ENCODE measurements at places on chromosomes 6 and 20. TPM values are rescaled to one million over a fixed set of nuclear protein-coding genes. Genes with fewer than 3 reads are reported as not detected.

Gene HLA-G
- total RNA-seq, result 0.14 TPM

Gene GPX5
- total RNA-seq, result not detected

Gene C6orf58
- not detected for total RNA-seq

Gene CASS4
- total RNA-seq, result 5.9 TPM

Gene RXRB
- total RNA-seq, result 49.7 TPM

Gene CYB5R4
- total RNA-seq, result 24.6 TPM

Gene CPXM1
- total RNA-seq, result 0.12 TPM

Gene POLR3F
- 8.0 TPM for total RNA-seq

Gene PDE10A
- not detected for total RNA-seq

Gene APOBEC2
- not detected for total RNA-seq

Gene TFAP2A
- not detected for total RNA-seq

Gene BTN1A1
- not detected for total RNA-seq

Gene TTLL9
- total RNA-seq, result not detected

Gene PPP1R16B
- 80.5 TPM for total RNA-seq

Gene DEFB124
- not detected for total RNA-seq

Gene BPIFA1
- not detected for total RNA-seq

Gene PHF1
- total RNA-seq, result 52.7 TPM

Gene GRIK2
- not detected for total RNA-seq

Gene BMP5
- total RNA-seq, result not detected

Gene EPHA7
- total RNA-seq, result not detected

Gene AVP
- not detected for total RNA-seq

Gene ATP9A
- 0.10 TPM for total RNA-seq

Gene RCAN2
- total RNA-seq, result 0.07 TPM

Gene CITED2
- total RNA-seq, result 59.1 TPM

Gene NRN1
- 16.4 TPM for total RNA-seq

Gene FUT9
- not detected for total RNA-seq

Gene PI16
- total RNA-seq, result 2.7 TPM

Gene BPIFB4
- not detected for total RNA-seq

Gene SAMD3
- total RNA-seq, result 71.0 TPM

Gene MLIP
- not detected for total RNA-seq

Gene SMPDL3A
- 0.17 TPM for total RNA-seq

Gene TBX18
- total RNA-seq, result not detected
